ENCODE measurements at places on chromosomes 2 and 18.

GRCh38 chr2:10165282-10165681, 42.7 kb downstream of the RRM2 start:
- no peak for DNase-seq

DNA sequence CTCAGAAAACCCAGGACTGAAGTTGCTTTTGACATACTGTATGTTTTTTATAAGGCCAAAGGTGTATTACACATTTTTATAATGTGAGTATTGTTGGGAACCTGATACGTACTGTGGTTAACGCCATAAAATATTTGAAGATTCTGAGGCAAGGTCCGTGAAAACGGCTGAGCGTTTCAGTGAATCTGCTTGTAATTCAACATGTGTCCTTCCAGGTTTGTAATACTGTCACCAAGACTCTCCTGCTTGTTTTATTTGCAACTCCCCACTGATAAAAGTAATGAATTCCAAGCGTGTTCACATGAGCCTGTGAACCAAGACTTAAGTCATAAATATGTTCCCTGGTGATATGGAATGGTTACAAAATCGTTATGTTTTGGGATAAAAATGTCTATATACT, 23.9 kb upstream of the FRZB start:
- DNase-seq = no peak

DNA sequence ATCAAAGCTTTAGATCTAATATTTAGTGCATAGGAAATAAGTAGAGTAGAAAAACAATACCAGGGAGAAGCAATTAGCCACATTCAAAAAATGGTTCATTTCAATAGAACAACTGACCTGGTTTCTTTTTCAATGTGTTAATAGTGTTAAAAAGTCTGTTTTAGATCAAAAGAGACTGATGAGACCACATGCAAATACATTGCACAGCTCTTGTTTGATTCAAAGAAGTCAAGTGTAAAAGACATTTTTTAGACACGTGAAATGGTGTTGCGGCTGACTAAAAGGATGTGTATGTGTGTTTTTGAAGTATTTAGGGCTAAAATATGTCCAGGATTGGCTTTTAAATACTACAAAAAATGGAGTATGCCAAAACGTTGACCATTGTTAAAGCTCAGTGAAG, 1.2 kb upstream of the AOX1 start:
- DNase-seq = no peak

- DNase-seq = no peak
Measured at GRCh38 chr2:236691799-236692167, 122.2 kb downstream of the ACKR3 start.
